Kidney glomerular epithelial cell (primary cell): ENCODE measurements at places on chromosomes 4 and X.

DNA sequence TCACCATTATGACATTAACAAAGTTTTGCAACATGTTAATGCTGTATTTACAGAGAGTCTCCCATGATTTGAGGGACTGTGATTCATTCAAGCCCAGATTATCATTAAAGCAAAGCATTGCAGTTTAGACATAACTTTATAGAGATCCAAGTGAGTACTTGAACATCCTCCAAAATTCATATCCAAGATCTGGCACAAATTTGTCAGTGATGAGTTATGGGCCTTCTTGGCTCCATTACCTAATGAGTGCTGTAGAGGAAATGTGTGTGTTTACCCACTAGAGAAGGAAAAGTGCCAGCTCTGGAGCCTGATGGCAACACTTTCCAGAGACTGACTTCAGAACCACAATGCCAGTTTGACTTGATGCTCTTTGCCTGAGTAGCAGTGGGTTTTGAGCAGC lies 432.3 kb downstream of the GALNTL6 start:
- DNase-seq = no peak

DNA sequence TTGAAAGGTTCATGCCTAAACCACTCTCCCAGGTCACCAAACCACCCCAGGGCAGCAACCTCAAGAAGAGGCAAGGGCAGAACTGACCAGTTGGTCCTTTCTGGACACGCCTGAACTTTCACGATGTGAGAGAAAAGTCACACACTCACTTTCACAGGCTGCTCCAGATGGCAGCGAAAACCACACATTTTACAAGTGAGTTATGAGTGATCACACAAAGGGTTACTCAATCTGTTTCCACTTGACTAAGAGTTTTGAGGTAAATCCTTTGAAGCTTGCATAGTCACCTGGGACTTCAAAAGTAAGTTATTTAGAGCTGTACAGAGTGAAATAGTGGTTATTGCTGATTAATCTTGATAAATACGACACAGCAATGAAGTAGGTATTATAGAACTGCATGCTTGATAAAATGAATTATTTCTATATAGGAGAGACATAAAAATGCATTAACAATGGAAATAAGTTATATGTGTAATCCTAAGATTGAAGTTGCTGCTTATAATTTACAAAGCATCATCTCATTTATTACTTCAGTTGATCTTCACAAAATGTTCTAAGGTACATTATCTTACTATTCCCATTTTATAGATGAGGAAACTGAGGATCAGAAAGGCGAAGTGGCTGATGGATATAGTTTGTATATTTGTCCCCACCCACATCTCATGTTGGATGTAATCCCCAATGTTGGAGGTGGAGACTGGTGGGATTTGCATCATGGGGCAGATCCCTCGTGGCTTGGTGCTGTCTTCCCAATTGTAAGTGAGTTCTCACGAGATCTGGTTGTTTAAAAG lies 103.0 kb upstream of the KLF3 start:
- no peak for DNase-seq

- DNase-seq = no peak
Observed at GRCh38 chr4:4866124-4866865, 6.8 kb downstream of the MSX1 start.

- DNase-seq = no peak
Observed at GRCh38 chr4:165718660-165719059, 154.4 kb upstream of the TLL1 start.

GRCh38 chr4:11878241-11878640 lies 449.5 kb upstream of the HS3ST1 start:
- no peak for DNase-seq
